Stimulated activated CD4-positive, alpha-beta T cell treated with anti-CD3 and anti-CD28 coated beads, Interleukin-12 subunit alpha, Interleukin-12 subunit beta, amount 100 ng/mL, for 24 hours (primary cell): ENCODE measurements at places on chromosomes 7 and 10.

- DNase-seq = no peak
Measured at GRCh38 chr7:94297397-94297838, 97.3 kb upstream of the COL1A2 start.

- DNase-seq = no peak
Measured at GRCh38 chr7:25720427-25720826, 431.6 kb upstream of the NFE2L3 start.

DNA sequence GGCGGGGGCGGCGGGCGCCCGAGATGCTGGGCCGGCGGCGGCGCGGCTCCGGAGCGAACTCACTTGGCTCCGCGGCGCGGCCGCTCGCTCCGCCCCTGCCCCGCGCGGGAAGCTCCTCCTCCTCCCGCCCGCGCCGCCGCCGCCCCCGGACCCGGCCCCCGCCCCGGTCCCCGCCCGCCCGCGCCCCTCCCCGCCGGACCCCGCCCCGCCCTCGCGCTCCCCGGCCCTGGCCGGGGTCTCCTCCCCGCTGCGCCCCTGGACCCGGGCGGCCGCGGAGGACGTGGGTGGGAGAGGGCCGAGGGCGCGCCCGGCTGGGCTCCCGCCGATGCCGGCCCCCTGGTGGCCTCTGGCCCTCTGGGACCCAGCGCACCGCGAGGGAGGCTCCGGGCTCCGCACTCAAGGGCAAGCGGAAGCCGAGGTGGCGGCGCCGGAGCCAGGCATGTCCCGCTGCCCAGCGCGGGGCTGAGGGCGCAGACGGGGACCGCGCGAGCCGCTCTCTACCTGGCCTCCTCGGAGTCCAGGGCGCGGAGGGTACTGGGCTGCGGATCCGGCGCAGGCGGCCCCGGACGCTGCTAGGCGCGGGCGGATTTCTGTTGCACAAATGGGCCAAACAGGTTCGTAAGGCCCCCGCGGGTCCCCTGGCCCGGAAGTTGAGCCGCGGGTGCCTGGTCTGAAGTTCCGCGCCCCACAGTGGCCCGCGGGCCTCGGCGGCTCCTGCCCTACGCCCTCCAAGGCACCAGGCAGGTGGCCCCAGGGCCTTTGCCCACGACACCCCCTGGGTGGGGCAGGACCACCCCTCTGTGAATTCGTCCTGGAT is at the start of gene TCERG1L:
TCERG1L (minus strand) TSS at position 61 of the 817 bp plus-strand sequence. CDS start 86 bp downstream, outside the sequence.
- DNase-seq = no peak

DNA sequence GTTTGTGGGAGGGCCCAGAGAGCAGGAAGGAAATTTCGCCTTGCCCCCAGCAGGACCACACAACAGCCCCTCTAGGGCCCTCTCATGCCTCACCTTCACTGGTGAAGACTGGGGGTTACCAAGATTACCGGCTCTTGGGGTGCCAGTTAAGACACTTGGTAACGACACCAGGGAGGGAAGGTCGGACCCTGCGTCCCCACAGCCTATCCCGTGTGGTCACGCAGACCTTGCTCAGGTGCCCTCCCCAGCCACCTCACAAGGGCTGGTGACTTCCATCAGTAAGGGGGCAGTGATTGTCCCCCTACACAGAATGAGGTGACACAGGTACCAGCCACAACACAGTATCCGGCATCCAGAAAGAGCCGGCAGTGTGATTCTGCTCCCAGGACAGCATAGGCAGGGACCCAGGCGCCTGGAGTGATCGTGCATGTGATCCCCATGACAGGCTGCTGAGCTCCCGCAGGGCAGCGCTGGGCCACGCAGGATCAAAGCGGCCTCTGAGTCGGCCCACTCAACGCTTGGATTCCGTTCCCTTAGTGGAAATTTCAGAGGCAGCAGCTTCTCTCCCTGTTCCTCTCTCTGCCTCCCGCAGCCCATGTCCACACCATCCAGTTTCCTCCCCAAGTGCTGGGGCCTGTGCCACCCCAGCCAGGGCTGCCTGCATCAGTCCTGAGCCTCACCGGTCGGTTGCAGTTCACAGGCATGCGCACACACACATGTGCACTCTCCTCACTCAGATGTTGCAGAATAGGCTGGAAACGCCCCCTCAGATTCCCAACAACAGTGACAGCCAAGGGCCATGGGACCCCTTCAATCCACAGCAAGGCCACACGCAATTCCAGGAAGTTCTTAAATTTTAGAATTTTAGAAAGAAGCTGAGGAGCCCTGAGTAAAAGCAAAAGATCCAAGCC is 35.8 kb downstream of the CAMK2B start:
- DNase-seq = no peak

- DNase-seq = no peak
Measured at GRCh38 chr7:155644971-155645509, 579 bp downstream of the RBM33 start.

GRCh38 chr10:43902842-43903241 is 254.2 kb upstream of the ZNF32 start:
- DNase-seq = no peak

DNA sequence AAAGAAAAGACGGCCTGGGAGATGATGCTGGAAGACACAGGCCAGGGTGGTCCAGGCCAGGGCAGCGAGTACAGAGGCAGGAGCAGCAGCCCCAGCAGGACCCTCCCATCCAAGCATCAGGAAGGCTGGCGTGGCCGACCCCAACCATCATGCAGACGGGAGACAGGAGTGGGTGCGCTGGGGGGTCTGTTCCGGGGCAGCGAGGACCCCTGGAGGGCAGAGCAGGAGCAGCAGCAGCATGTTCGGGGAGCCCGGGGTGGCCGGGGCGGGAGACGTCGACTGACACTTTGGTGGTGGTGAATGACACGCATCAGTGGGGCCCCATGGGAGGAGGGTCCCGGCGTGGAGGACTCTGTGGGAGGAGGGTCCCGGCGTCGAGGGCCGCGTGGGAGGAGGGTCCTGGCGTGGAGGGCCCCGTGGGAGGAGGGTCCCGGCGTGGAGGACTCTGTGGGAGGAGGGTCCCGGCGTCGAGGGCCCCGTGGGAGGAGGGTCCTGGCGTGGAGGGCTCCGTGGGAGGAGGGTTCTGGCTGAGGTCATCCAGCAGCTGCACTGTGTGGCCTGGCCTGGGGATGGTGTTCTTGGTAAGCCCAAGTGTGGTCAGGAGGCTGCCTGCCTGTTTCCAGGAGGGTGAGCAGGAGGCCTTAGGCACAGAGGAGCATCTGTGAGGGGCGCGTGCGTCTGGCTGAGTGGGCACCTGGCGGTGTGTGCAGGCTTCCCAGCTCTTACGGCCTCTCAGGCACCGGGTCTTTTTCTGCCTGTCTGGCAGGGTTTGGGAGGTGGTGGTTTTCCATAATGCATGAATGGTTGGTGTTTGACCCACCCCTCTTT is 38.9 kb downstream of the FAM20C start:
- DNase-seq = no peak

DNA sequence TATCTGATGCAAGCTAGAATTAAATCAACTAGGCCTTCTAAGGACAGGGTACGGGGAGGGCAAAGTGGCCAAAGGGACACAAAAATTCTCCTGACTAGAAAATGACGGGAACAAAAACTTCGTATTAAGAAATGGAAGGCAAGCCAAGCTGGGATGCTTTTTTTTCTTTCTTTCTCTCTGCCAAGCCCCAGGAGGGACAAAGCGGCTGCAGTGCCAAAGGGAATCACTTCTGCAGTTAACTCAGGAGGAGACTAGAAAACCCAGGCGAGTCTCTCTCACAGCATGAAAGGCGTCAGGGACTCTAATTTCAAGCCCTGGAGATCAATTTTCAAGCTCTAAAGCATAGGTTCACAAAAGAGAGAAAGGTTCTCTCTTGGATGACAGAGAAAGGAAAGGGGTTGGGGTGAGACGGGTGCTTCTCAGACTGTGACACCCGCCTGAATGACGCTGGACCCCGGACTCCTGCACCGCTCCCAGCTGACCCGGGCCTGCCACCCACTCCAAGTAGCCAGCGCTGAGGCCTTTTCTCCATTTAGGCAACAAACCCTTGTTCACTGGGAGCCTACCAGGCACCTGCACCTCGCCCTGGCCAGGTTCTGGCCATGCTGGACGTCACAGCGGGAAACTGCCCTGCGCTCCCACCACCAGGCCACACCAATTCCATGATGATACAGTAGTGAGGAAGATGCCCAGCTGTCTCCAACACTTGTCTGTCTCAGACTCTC is 56.5 kb downstream of the KIAA1549 start:
- DNase-seq = no peak

DNA sequence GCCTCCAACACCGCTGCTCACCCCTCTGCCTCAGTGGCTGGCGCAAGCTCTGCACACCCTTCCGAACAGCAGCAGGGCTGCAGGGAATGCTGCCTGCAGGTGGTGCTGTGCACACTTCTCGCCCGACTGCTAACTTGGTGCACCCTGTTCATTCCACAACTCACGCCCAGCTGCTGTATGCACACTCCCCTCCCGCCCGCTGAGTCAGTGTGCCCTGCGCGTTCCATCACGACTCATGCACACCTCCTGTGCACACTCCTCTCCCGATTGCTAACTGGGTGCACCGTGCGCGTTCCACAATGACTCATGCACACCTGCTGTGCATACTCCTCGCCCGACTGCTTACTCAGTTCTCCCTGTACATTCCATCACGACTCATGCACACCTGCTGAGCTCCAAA is 21.5 kb downstream of the ADARB2 start:
- peak; percentile 31 for DNase-seq

DNA sequence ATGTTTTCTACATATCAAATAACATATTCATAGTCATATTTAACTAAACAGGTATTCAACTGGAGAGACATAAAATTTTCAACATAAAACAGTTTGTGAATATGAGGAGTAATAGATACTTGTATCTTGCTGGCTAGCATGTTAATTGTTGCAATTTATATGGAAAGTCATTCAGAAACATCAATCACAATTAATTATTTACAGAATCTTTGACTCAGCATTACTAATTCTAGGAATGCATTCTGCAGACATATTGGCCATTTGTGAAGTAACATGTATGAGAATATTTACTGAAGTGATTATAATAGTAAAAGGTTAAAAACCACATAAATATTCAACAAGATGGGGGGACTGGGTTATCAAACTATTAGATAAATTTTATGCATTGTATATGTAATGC is 203.7 kb downstream of the TSPAN12 start:
- DNase-seq = no peak

DNA sequence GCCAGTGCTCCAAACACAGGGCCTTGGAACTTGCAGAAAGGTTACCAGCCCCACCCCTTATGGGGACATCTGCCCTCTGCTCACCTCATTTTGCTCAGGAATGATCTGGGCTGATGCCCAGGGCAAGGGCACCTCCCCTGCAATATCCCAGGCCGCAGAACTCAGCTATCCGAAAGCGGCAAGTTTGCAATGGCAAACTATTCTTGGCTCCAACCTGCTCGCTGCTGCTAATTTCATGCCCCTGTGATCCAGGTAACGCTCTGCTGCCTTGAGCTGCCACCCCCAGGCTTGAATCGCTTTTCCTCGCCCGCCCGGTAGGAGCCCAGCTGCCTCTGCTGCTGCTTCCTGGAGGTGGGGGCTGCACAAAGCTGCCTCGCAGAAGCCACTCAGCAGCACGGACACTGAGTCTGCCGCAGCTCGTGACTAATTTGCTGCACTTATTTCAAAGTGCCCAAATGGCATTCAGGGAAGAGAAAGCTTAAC is 18.2 kb downstream of the SLC29A3 start:
- DNase-seq = no peak

GRCh38 chr7:143811-144453 is 48.4 kb upstream of the FAM20C start:
- DNase-seq = no peak

DNA sequence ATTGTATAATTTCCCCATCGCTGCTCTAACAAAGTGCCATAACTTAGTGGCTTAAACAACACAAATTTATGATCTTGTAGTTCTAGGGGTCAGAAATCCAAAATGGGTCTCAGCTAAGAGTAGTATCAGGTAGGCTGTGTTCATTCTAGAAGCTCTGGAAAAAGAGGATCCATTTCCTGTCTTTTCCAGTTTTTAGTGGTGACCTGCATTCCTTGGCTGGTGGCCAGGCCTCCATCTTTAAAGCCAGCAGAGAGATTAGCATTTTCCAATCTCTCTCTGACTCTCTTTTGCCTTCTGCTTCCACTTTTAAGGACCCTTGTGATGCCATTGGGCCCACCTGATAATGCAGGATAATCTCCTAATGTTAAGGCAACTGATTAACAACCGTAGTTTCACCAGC is 41.0 kb upstream of the C10orf120 start:
- no peak for DNase-seq

GRCh38 chr10:23514321-23514720 is 75.4 kb downstream of the OTUD1 start:
- DNase-seq = no peak

GRCh38 chr7:801940-802381 is 30.3 kb upstream of the SUN1 start:
- DNase-seq = no peak

- DNase-seq = no peak
Measured at GRCh38 chr7:128030654-128031611, at the start of gene LRRC4. Gene LRRC4, minus strand, starts transcription at chr7:128031437. Its CDS starts 797 bp downstream, at chr7:128030640.

DNA sequence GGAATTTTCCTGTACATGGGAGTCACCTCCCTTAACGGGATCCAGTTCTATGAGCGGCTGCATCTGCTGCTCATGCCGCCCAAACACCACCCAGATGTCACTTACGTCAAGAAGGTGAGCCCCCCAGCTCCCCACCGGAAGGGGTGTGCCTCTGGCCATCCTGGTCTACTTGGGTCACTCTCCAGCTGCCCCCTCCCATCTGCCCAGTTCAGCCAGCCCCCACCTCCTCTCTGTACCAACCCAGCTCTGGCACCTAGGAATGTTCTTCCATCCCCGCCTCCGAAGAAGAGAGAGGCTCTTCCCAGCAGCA is 5.0 kb downstream of the FASTK start:
- no peak for DNase-seq

GRCh38 chr7:121369462-121369861 is 26.6 kb downstream of the FAM3C start:
- DNase-seq = no peak

GRCh38 chr10:124655191-124656112 is 88.7 kb downstream of the FAM53B start:
- no peak for DNase-seq

GRCh38 chr7:7315851-7316250 is 133.5 kb downstream of the C1GALT1 start:
- DNase-seq = no peak

GRCh38 chr10:7513936-7514335 is 103.1 kb upstream of the SFMBT2 start:
- no peak for DNase-seq

- no peak for DNase-seq
Measured at GRCh38 chr10:77636282-77636966, 1.2 kb downstream of the KCNMA1 start.
